ENCODE measurements at places on chromosomes 3 and 15.

GRCh38 chr15:73383310-73384189 is 14.8 kb upstream of the HCN4 start:
- peak; percentile 3 for DNase-seq

GRCh38 chr3:185200639-185201038 is 47.8 kb upstream of the C3orf70 start:
- no peak for DNase-seq

DNA sequence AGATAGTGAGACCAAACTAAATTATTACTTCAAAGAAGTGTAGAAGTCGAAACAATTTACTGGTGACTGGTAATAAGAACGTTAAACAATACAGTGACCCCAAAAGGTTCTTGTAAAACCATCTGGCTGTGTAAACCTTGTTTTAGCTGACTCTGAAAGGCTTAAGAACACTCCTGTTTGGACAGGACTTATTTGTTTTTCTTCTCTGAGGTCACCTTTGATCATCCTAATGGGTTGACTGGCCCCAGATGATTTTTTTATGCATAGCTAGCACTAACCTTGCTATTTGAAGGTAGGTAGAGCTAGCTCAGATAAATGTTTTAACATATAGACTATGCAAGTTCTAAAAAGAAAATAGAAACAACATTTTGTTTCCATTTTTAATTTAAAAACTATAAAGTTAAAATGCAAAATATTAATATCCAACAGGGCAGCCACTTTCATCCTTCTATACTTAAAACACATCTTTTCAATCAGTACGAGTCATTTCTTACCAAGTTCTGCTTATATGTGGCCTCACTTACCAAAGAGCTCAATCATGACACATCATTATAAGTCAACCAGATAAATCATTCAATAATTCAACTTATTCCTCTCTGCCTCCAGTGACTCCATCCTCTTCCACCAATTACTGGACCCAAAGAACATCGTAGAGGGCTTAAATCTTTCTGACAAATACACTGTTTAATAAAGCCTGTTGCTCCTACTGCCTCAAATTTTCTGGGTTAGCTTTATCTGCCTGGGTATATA is 158.8 kb downstream of the SSR3 start:
- no peak for DNase-seq

DNA sequence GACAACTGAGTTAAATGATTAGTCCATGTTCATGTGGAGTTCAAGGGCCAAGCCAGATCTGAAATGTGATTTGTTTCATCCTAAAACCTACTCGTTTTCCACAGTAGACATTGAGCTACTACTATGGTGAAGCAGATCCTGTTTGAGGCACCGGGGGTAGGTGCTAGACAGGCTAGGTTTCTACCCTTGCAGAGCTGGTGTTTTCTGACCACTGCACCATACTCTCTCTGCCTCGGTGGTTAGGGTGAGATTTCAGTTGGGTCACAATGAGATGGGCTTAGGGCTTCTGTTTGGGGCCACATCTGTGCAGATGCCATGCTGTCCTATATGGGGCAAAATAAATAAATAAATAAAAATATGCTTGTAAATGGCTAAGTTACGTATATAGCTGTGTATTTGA is 99.3 kb downstream of the OXNAD1 start:
- no peak for DNase-seq

DNA sequence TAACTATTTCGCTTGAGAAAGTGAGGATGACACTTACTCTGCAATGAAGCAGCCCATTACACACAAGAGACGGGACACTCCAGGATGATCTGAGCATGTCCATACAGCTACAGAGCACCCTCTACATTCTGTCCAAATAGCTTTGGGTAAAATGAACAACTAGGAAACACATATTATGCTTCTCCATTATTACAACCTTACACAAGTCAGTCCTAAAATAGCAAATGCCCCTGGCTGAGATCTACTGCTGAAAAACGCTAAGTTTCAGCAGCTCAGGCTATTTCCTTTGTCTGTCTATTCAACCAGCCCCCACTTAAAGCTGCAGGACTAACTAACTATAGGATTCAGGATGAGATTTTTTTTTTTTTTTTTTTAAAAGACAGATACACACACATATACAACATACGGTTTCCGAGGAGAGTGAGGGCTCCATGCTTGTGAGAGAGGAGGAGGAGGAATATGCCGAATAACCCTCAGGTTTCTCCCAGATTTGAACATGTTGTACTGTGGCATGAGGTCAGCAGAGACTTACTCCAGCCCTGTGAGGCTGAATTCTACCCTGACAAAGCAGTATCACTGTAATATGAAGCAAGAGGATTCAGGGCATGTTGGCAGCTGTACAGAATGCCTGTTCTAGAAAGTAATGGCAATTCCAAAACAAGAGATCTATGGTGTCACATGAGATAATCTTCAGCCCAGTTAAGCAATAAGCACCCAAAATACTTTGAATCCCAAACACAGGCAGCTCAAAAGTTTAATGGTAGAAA is 117.3 kb upstream of the PLXND1 start:
- DNase-seq: no peak

DNA sequence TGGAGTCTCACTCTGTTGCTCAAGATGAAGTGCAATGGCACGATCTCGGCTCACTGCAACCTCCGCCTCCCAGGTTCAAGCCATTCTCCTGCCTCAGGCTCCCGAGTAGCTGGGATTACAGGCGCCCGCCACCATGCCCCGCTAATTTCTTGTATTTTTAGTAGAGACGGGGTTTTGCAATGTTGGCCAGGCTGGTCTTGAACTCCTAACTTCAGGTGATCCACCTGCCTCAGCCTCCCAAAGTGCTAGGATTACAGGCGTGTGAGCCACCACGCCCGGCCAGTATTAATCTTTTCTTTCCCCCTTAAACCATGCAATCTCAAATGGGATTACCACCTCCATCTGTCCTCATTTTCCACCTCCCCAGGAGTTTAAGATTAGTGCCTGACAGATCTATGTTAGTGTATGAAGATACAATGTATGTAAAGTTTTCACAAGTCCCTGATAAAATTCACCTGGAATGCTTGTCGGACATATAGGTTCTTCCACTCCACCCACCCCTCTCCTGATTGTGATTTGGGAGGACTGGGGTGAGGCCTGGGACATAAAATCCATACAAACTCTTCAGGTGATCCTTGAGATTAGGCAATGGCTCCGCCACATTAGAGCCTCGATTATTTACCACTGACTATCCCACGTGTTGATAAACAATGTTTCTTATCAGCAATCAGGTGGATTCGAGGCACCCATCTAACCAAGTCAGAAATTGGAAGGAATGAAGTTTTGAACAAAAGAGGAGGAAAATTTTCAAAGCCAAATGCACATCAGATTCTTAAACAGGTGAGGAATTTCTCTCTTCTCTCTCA is 1.2 kb downstream of the PARL start:
- no peak for DNase-seq

GRCh38 chr15:99472416-99473145 is 93.2 kb upstream of the MEF2A start:
- peak; percentile 20 for DNase-seq

- DNase-seq: no peak
These were observed 42.1 kb downstream of the PRTG start for GRCh38 chr15:55700876-55701275.

DNA sequence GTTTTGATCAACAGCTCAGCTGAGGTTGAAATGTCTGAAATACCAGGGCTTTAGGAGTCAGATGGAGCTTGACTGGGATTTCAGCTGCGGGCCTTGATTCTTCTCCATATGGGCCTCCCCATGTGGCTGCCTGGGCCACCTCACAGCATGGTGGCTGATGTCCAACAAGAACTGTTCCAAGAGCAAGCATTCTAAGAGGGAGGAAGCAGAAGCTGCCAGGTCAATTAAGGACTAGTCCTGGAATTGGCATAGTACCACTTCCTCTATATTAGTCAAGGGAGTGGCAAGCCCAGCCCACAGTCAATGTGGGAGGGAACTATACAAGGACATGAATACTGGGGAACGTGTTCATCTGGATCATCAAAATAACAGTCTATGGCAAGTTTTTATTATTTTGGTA is 181.7 kb upstream of the ANKRD28 start:
- no peak for DNase-seq

DNA sequence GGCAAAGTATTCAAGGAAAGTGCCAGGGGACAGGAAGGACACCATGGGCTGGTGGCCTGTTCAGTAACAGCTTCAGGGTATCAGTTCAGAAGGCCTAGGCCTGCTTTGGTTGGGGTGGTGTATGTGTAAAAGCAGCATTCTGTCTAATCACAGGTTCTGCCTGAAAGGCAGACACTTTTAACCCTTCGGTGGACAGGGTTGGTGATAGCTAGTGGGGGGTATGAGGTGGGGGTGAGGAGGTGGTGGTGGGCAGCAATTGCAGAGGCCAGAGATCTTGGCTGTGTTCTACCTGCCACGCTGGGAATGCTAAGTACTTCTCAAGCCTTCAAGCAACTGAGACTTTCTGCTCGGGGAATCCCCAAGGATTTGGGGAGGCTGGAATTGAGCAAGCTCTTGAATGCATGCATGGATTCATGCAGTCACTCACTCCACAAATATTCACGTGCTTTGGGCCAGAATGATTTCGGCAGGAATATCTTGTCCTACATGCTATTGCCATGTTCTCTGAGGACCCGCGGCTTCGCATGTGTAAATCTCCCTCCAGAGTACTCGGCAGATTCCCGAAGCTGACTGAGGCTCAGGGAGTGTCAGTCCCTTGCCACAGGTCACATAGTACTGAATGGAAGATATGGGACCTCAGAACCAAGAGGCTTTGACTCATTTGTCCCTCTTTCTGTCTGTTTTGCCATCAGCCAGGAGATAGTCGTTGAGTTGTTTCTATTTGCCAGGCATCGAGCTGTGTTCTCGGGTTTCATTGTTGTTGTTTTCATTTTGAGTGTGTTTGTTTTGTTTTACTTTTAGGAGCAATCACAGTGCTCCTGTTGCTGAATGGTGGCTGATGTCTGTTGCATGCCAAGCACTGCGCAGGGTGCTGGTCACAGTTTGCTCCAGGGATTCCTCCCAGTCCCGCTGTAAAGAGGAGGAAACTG is 65.5 kb downstream of the SMAD3 start:
- DNase-seq: no peak

GRCh38 chr15:63805993-63806980 is 27.5 kb downstream of the HERC1 start:
- DNase-seq: no peak

DNA sequence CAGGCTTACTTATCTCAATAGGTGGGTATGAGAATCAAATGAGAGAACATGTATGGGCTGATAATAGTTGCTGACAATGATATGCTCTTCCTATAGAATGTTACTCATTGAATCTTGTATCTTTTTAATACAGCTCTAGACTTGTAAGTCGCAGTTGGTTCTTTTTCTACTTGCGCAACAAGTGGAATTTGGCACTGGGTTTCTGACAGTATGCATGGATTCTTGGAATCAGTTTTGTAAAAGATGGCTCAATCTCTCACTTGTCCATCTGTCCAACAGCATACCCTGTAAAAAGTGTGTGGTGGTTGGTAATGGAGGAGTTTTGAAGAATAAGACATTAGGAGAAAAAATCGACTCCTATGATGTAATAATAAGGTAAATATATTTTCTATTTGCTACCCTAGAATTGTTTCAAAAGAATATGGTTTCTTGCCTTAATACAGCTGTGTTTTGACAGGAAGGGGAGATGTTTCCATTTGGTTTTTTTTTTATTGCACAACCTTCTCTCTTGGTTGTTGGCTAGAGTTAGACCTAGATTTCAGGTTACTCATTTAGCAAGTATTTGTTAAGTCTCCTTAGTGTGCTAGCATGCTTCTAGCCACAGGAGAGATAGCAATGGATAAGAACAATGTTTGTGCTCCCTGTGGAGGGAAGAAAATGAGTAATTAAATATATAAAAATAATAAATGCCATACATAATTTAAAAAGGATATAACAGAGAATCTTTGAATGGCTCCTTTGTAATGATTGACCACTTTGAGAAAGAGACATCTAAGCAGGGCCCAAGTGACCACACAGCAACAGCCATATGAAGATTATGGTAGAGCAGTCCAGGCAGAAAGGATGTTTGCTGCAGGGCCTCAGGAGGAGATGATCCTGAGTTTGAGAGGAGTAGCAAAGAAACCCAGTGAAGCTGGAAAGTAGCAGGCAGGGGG is 21.8 kb downstream of the ST3GAL6 start:
- DNase-seq: no peak

DNA sequence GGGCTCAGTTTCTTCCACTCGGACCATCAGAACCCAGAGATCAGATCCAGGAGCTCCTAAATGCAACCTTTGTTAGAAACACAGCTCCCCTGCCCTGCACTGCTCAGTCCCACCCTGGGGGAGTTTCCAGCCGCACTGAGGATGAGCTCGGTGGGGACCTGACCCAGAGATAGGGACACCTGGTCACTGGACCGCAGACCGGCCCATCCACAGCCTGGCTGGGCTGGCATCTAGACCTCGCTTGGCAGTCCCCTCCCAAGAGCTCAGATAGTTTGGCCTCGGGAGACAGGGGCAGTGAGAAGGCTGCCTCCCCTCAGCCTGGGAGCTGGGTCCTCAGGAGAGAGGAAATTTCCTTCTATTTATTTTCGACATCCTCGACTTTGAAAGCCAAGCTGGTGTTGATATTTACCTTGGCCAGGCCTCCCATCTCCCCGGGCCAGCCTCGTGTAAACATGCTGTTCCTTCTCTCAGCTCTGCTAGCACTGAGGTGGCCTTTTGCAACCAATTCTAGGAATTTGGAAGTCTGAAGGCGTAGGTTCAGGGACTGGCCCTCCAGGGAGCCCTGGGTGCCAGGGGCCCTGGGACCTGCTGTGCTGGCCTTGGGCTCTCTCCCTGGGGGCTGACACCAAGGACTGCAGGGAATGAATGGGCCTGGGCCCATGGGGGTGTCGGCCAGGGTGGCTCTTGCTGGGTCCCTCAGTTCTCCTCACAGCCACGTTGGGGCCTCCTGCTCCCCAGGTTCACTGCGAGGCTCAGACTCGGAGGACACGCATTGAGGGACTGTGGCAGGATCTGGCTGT is 90.1 kb downstream of the VGLL4 start:
- peak; percentile 45 for DNase-seq

DNA sequence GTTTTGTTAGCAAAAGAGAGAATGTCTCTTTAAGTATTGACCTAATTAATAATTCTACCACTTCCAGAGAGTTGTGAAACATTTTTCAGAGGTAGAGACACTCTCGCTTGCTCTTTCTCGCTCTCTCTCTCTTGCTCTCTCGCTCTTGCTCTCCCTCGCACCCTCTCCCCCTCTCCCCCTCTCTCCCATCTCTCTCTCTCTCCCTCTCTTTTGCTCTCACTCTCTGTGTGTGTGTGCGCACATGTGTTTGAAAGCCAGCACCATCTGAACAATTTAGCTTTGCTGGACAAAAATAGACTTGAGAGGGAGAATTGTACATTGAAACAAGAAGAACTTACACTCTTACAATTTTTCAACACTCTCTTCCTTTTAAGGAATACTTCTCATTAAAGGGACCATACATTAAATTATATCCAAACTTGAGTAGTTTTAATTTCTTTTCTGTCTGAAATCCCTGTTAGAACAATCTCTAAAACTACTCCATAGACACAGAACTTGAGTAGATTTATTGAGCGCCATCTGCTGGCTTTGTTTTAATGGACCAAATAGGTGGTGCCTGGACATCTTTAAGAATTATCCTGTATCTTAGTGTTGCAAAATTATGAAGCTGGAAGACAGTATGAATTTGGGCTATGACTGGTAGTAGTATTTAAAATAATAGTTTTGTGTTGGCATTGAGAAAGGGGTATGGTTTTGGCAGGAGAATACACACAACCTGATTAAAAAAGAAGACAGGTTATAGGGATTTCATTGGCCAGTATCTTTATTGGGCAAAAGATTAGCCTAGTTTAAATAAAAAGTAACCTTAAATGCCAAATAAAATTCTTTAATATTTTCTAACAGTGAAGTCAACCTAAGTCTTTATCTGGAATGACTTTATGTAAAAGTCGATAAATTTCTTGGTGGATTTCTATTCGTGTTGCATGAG is 124.6 kb downstream of the AKAP13 start:
- DNase-seq: no peak

GRCh38 chr3:79314962-79315361 is 452.8 kb downstream of the ROBO1 start:
- DNase-seq: no peak

Measured in H7 (cell line).